Fibroblast of the conjunctiva (primary cell): ENCODE measurements at places on chromosomes 7 and 10.

DNA sequence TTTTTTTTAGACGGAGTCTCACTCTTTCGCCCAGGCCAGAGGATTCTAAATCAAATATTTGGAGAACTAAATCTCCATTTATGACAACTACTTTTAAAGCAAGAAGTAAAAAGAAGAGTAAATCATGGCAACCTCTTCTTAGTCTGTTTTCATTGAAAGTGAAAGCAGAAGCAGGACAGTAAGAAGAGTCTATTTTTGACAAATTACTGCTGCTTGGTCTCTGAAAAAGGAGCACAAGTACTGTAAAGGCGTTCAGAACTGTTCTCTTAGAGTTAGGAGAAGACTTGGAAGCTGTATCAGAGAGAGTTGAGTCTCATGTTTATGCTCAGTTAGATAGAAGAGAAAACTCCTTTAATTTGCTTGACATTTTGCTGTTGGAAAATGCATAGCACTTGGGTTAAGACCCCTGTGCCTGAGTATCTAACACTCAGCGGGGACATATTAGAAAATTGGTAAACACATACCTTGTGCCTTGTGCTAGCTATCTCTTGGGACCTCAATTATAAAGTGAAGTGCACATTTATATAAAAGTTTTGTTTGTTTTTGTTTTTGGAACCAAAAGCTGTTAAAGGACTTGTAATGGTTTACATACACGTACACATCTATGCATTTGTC is 433.0 kb downstream of the ANKRD7 start:
- DNase-seq = no peak

DNA sequence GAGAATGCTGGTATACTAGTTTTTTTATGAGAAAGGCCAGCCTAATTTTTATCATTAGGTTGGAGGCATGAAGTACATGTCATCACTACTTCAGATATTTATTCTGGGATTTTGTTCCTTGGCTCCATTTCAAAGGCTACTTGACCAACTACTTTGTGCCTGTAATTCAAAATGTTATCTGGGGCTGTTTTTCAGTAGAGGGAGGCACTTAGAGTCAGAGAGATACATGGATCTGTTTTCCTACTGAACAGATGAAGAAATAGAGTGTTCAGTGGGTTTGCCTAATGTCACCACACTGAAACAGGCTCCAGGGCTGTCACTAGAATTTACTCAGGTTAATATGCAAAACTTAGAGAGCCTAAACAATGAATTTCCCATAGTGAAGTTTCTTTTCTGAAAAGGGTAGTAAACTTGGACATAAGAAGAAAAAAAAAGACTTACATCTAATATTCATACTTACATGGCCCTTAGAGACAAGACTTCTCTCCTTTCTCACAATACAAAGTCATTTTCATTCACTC is 127.3 kb upstream of the ITGB1 start:
- no peak for DNase-seq

GRCh38 chr7:69696054-69696591 is 97.8 kb downstream of the AUTS2 start:
- no peak for DNase-seq

DNA sequence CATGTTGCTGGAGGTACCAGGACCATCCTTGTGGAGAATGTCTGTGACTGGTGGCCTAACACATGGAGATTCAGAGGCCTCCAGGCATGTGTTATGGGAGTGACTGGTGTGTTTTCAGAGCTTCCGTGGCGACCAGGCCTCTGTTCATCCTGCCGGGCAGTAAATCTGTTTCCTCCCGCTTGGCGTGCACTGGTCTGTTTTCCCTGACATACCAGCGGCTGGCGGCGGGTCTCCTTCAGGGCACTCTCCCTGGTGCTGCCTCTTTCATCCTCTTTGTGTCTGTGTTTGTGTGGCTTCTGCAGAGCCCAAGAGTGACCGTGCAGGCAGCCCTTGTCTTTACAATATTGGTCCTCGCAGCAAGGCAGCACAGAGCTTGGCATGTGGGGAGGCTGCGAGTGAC is 385.1 kb upstream of the MKI67 start:
- DNase-seq = no peak

DNA sequence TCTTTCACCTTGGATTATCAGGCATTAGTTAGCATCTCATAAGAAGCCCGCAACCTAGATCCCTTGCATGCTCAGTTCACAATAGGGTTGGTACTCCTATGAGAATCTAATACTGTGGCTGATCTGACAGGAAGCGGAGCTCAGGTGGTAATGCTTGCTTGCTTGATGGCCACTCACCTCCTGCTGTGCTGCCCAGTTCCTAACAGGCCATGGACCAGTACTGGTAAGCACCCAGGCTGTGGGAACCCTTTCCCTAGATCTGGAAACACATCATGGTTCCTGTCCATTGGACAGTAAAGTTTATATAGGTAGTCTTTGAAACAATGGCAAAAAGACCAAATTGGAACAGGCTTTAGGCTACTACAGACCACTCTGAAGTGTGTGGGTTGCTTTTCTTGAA is 9.4 kb upstream of the CTTNBP2 start:
- no peak for DNase-seq

GRCh38 chr7:153930696-153931095 is 121.5 kb upstream of the DPP6 start:
- DNase-seq = no peak

- no peak for DNase-seq
Measured at GRCh38 chr10:125102821-125103220, 57.5 kb downstream of the CTBP2 start.

- no peak for DNase-seq
Measured at GRCh38 chr10:10078446-10078845, 939.2 kb upstream of the CELF2 start.

DNA sequence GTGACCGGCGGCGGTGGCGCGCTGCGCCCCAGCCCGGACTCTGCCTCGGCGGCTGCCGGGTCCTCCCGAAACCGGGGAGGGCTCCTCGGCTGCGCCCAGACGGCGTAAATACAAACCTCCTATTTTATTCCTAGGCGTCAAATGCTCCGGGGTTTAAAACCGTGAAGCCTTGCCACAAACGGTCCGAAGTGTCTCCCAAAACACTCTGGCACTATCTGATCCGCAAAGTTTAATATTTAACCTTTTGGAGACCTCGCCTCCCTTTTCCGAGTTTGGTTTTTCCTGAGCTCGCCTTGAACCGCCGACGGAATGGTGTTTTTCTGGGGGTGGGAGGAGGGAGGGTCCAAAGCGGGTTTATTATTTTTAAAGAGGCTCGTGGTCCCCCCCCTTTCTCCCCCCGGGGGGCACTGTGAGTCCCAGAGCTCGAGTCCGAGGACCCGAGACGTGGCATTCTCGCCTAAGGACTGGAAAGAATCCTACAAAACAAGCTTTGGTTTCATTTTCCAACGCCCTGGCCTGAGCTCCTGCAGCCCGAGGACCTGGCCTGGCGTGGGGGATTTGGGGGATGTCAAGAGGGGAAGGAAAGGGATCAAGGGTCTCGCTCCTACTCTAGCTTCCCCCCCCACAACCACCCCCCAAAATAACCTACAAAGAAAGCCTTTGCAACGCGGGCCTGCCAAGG is 1.8 kb downstream of the TNRC18 start:
- DNase-seq = no peak

DNA sequence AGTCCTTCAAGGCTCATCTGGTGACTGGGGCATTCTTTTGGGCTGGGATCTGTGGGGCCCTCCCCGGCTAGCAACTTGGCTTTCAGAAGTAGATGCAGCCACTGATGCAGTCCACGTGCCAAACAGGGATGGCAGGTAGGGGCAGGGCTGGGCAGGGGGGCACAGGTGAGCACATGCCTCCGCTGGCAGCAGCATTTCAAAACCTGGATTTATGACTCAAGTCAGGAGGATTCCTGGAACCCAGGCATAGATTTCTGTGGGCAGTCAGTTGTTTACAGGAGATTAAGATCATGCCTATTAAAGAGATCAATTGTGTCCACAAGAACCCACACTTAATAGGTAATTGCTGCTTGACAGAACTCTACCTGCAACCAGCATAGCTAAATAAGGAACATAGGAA is 839 bp upstream of the HABP2 start:
- no peak for DNase-seq

DNA sequence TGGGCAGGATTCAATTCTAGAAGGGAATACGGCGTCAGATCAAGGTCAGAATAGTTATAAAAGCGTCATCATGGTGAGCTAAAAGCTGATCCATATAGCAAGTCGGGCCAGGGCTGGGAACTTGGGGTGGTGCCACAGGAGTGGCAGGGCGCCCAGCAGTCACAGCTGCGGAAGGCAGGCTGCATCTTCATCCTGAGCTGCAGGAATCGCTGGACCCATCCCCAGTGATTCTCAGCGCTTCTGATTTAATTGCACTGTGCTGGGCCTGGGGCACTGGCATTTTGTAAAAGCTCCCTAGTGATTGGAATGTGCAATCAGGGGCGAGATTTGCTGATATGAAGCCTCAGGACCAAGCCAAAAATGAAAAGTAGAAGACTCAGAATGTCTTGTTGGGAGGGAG is 135.3 kb downstream of the CTTNBP2 start:
- DNase-seq = no peak

DNA sequence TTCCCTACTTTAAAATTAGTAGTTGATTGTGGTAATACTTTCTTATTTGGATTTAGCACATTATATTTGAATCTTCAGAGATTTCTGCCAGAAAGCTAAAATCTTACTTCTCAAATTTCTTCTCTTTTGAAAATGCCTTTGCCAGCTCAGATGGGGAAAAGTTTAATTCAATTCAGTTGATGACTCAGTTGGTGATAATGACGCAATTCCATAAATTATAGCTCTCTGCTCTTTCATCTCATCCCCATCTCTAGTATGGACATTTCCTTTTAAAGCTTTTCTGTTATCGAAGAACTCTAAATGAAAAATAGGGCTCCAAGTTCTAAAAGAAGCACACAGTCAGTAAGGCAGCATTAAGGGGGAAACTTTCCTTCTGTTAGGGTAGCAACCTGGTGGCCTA is 25.5 kb downstream of the RNLS start:
- peak; percentile 35 for DNase-seq

GRCh38 chr10:28561531-28561930 is 28.6 kb downstream of the WAC start:
- no peak for DNase-seq

GRCh38 chr7:2777898-2778535 is 66.1 kb downstream of the GNA12 start:
- DNase-seq = no peak

DNA sequence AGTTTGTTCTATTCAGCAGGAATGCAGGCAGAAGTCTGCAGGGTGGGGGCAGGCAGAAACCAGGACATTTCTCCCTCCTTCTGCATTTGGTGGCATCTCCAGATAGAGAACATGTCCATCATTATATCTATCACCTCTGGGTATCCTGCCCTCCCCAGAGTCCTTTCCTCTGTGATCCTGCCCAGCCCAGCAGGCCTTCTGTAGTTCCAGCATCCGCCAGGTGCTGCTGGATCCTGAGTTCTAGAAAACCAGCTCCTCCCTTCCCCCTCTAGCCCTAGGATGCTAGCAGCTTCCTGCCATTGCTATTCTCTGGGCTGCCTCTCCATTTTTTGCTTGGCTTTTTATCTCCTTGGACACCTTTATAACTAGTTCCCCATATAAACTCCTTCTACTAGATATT is 180.3 kb downstream of the KCNMA1 start:
- DNase-seq = no peak

- no peak for DNase-seq
Measured at GRCh38 chr7:91847231-91847630, 33.3 kb downstream of the MTERF1 start.

- DNase-seq = no peak
Measured at GRCh38 chr10:116109881-116110280, 163.1 kb downstream of the GFRA1 start.

DNA sequence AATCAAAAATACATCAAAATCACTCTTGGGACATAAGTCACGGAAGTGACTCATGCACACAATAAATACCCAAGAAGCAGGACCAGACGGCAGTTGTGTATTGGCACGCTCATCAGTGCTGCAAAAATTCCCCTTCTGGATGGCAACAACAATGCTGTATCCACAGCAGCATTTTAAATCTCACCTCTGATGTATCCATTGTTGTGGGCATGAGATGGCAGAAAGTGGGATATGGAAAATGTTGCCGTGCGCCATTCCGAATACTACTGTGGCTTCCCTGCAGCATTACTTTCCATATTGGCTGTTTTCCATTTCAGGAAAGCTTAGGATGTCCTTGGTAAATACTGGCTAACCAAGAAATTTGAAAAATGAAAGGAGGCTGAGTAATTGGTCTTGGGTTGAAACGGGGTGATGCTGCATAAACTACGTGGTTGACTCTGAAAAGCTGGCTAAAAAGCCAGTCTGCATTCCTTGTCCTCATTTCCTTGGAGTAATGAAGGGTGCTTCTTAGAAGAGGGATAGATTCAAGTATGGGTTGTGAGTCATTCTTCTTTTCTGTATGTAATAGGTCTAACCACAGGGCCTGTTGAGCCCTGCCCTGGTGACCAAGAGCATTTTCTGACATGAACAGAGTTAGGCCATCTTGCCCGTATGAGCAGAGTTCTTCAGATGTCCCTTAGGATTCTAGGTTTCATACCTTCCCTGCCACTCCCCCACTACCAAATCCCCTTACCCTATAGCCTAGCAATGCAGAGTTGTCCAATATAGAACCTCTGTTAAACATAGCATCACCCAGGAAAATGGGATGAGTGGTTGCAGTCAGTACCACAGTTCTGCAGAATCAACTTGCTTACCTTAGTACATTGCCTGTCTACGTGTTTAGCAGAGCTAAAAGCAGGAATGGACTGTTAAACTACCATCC is 36.3 kb upstream of the TOMM7 start:
- DNase-seq = peak; percentile 80

DNA sequence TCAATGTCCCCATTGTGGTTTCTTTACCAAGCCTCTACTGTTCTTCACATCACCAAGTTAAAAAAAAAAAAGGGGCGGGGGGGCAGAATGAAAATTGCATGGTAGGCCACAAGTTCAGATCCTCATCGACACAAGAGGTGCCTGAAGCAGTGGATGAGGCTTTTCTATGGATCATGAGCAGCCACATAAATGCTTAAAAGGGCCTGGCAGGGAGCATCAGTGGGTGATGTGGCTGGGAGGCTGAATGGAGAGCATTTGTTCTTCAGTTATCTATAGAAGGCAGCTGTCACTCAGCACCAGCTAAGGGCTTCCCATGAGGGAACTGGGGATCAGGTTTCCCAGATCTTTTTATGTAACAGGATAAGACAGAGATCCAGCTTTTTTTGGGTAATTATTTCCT is 117.9 kb downstream of the CFTR start:
- no peak for DNase-seq

DNA sequence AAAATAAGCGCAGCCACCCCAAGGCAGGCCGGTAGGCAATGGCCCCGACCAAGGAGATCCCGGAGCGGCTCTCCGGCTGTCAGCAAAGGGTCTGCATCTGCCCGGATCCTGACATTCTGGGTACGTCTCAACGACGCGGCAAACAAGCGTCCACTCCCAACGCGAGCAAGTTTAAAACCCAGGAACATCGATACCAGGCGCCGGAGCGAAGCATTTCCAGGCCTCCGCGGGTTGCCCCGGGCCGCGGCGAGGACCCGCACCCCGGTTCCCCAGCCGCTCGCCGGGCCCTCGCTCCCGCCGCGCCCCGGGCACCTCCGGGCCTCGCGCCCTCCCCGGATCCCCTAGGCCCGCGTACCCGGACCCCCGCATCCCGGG is 453 bp downstream of the URGCP start:
- no peak for DNase-seq

GRCh38 chr10:130174328-130174727 is 38.1 kb downstream of the GLRX3 start:
- no peak for DNase-seq
